ENCODE measurements at places on chromosomes 6 and 20. TPM values are rescaled to one million over a fixed set of nuclear protein-coding genes. Genes with fewer than 3 reads are reported as not detected.

Gene PKHD1
- total RNA-seq: not detected

Gene LY6G6D
- total RNA-seq: not detected

Gene FAM217A
- not detected for total RNA-seq

Gene GSTA2
- not detected for total RNA-seq

Gene HLA-DPB1
- total RNA-seq: 29.6 TPM

Gene TNFRSF21
- 181 TPM for total RNA-seq

Gene ZNF337
- 12.3 TPM for total RNA-seq

Gene GABRR1
- total RNA-seq: not detected

Gene FHL5
- not detected for total RNA-seq

Gene TRIM10
- not detected for total RNA-seq

Gene DSTN
- total RNA-seq: 541 TPM

Gene GJA1
- total RNA-seq: 20.7 TPM

Gene PTPRA
- 57.7 TPM for total RNA-seq

Gene HLA-A
- 1,042 TPM for total RNA-seq

Gene EYA4
- total RNA-seq: not detected

Gene ANKRD66
- not detected for total RNA-seq

Gene MDFI
- 5.0 TPM for total RNA-seq

Gene LY6G5B
- total RNA-seq: 0.36 TPM

Gene TMEM14C
- 238 TPM for total RNA-seq

Gene TP53TG5
- not detected for total RNA-seq

Gene SPINT4
- total RNA-seq: not detected

Gene OPRL1
- 0.29 TPM for total RNA-seq

Gene ZNF391
- total RNA-seq: 3.7 TPM

Gene E2F3
- total RNA-seq: 5.6 TPM

Gene EXOC2
- 36.6 TPM for total RNA-seq

Gene OXT
- not detected for total RNA-seq

Gene POLR3F
- 29.7 TPM for total RNA-seq

Gene RNF144B
- total RNA-seq: not detected

Gene F13A1
- total RNA-seq: not detected

Gene ADGRF5
- total RNA-seq: 0.20 TPM

Gene NFYA
- 7.8 TPM for total RNA-seq

Gene GPR6
- not detected for total RNA-seq

Gene ZC3H12D
- total RNA-seq: 0.48 TPM

Gene LBP
- not detected for total RNA-seq

Gene DEFB128
- total RNA-seq: not detected

Gene CLPSL2
- not detected for total RNA-seq

Gene ADAM33
- total RNA-seq: 3.6 TPM

Gene FAM83D
- total RNA-seq: 125 TPM

Gene FNDC1
- total RNA-seq: not detected

Gene HEY2
- 0.36 TPM for total RNA-seq

Gene HLA-DRB1
- 5.5 TPM for total RNA-seq

Gene MYLIP
- 8.3 TPM for total RNA-seq

Gene TPD52L1
- 16.8 TPM for total RNA-seq

Gene FAM50B
- 2.3 TPM for total RNA-seq

Gene ZGPAT
- total RNA-seq: 28.5 TPM

Gene SRMS
- not detected for total RNA-seq
